ENCODE measurements at places on chromosomes 3 and 15.

GRCh38 chr3:133754455-133754854 lies 8.3 kb downstream of the TF start:
- H3K4me1 ChIP-seq, result no peaks in the 10 kb centered on the region
- H3K36me3 ChIP-seq, result no peaks in the 10 kb centered on the region
- DNase-seq, result no peak
- no peak overlapping the region for H3K4me3 ChIP-seq

- H3K4me3 ChIP-seq, result no peak overlapping the region
- DNase-seq, result no peak
- H3K36me3 ChIP-seq, result peaks cover 8% of the 10 kb centered on the region
- H3K27ac ChIP-seq, result no peak overlapping the region
- H3K4me1 ChIP-seq, result peaks cover 5% of the 10 kb centered on the region
These were observed 77.5 kb downstream of the ESYT3 start for GRCh38 chr3:138511945-138512344.

GRCh38 chr15:91302588-91303439 lies 202.8 kb downstream of the SV2B start:
- peaks cover 36% of the 10 kb centered on the region for H3K4me1 ChIP-seq
- H3K4me3 ChIP-seq, result peak overlapping the region; percentile 25

- no peaks in the 10 kb centered on the region for H3K36me3 ChIP-seq
- DNase-seq, result no peak
- no peaks in the 10 kb centered on the region for H3K27me3 ChIP-seq
These were observed 900.9 kb upstream of the ROBO1 start for GRCh38 chr3:80668600-80669294.

- H3K4me1 ChIP-seq, result peaks cover 5% of the 10 kb centered on the region
- H3K4me3 ChIP-seq, result no peak overlapping the region
- H3K27me3 ChIP-seq, result peaks cover 7% of the 10 kb centered on the region
- no peaks in the 10 kb centered on the region for H3K36me3 ChIP-seq
- no peak for DNase-seq
These were observed 36.2 kb upstream of the ACTL6A start for GRCh38 chr3:179526482-179526881.
